SW 1271 (cell line): ENCODE measurements at places on chromosomes 1 and 21.

GRCh38 chr1:204462229-204462561 is 32.4 kb downstream of the PIK3C2B start:
- no peak for DNase-seq

DNA sequence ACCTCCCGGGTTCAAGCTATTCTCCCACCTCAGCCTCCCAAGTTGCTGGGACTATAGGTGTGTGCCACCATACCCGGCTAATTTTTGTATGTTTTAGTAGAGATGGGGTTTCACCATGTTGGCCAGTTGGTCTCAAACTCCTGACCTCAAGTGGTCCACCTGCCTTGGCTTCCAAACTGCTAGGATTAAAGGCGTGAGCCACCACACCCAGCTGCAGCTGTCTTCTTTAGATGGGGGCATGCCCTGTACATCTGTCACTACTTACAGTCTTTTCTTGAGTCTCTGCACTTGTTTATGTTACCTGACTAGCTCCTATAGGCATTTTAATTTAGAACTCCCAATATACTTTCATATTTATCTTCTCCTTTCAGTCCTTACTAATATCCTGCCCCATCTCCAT is 64.2 kb downstream of the SELENOF start:
- no peak for DNase-seq

GRCh38 chr1:11877074-11877473 is 18.3 kb upstream of the NPPB start:
- DNase-seq, result no peak

- DNase-seq, result no peak
Measured at GRCh38 chr1:64861611-64862010, 104.7 kb downstream of the JAK1 start.

DNA sequence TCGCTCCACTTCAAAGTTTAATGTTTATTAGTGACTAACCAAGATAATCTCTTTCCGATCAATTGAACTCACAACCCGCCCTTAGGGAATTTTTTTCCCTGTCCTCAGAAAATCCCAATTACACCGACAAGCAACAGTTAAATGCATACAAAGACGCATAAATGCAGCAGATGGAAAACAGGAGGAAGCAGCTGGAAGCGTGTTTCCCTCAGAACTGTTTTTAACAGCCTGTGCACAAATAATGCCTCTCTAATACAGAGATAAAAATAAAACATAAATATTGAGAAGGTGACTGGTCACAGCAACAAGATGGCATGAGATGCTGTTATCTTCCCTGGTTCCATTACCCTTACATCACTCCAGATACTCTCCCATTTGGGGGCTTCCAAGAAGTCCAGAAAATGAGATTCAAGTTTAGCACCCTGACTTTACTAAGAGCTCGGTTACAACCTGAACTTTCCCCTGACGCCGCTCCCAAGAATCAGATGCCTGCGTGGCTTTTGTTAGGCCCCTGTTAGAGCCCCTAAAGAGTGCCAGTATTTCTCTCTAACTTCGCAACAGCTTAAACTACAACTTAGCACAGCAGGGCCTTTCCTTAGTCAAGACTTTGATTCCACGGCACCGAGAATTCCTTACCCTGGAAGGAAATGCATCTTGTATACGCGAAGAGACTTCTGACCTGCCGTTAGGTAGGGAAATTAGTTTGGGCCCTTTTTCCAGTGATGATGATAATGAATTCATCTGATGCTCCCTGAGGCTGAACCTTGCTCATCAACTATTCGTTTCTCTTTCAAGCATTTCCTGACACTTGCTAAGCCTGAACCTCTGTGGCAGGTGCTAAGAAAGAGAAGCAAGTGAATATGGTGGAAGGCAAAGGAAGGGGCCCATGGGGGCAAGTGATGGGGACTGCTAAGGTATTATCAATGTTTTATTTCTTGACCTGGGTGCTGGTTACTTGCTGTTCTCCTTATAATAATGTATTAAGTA is 137.7 kb upstream of the SMYD2 start:
- no peak for DNase-seq

DNA sequence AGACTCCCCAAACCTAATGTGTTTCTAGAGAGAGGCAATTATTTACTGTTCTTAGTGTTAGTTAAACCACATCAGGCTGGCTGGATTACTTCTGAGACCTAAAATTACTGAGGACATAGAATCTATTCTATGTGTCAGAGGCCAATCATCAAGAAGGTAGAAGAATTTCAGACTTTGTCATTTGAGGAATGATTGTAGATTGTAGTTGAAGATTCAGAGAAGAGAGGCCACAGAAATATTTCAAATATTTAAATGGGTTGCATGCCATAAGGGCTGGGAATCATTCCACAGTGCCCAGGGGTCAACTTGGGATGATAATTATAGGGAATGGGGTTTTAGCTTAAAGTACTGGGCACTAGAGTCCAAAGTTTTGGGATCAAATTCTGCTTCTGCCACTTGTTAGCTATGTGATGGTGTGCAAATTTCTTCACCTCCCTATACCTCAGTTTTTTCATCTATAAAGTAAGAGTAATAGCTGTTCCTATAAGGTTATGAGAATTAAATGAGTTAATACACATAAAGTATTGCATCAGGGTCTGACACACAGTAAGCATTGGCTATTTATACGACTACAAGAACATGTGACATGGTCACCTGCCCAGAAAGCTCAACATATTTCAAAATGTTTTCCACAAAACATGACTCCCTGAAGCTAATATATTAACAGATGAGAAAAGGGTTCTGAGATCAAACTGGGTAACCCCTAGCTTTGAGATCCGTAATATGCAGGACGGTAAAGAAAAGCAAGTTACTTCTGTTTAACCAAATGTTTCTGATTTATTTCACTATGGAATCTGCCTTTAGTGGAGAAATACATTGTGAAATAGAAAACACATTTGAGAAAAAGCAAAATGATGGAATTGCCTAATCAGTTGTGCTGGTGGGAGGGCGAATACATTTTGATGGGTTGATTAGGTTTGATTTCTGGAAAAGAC is 69.7 kb upstream of the SPAG17 start:
- no peak for DNase-seq

DNA sequence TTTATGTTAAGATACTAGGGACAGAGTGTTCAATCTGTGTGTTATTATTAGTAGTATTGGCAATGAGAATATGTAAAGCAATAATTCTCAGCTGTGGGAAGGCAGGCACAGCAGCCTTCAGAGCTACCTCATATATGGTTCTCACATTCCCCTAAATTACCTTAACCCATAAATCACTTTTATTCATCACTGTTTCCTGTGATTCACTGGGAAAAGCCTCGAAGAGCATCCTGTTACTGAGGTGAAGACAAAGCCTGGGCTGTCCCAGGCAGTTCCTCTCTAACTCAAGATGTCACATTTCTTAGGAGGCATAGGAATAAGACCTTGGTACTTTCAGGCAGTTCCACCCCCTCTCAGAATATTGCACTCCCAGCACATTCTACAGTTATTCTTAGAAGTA is 965.7 kb downstream of the NCAM2 start:
- no peak for DNase-seq

GRCh38 chr1:70044832-70045231 is 160.5 kb downstream of the LRRC40 start:
- peak; percentile 20 for DNase-seq

DNA sequence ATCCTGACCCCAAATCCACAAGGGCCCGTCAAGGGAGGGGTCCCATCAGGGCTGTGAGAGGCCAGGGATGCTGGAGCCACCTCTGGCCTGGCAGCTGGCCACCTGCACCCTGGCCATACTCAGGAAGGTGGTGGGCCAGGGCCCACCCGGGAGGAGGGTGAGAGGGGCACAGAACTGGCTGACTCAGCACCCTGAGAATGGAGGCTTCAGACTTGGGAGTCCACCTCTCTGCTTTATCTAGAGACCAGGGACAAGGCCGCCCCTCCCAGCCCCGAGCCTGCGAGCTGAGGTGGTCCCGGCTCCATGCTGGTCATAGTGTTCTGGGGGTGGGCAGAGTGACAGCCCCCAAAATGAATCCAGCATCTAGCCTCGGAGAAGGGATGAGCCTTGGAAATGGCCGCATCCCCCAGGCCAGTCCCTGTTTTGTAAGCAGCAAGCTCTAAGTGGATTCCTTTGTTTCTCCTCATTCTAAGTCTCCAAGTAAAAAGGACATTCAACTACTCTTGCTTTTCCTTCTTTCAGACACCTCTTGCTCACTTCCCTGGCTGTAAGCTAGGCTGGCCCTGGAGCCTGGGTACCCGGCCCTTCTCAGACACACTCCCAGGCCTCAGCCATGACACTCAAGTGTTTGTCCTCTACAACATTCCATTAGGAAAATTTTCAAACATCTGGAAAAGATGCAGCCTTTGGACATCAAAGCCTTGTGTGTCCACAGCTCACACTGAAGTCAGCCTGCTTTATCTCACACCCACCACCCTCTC is 12.3 kb downstream of the WNT3A start:
- no peak for DNase-seq

DNA sequence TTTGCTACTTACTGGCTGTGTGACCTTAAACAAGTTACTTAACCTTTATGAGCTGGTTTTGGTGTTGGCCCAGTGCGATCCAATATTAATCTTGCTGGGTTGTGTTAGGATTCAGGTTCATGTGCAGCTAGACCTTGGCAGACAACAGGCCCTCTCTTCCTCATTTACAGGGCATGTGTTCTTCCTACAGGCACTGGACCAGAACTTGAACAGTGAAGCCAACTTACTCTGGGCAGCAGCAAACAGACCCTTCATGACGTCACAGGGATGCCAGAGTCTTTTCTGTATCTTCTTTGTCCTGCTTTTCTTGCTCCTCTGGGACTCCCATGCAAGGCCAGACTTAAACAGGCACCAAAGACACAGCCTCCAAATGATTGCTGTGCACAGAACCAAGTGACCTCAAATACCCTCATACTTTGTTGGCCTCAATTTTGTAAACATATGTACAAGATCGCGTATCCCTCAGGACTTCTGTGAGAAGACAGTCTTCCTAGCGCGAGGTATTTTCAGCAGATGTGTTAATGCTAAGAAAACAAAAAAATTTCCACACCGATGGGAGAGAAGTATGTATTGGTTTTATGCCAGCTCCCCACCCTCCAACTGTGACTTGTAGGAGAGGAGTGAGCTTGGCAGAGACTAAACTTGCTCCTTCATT is 73.7 kb downstream of the URB2 start:
- no peak for DNase-seq

- no peak for DNase-seq
Measured at GRCh38 chr21:34894401-34894800, 154.7 kb downstream of the RUNX1 start.

GRCh38 chr1:89545264-89546038 is 20.8 kb downstream of the LRRC8B start:
- no peak for DNase-seq

DNA sequence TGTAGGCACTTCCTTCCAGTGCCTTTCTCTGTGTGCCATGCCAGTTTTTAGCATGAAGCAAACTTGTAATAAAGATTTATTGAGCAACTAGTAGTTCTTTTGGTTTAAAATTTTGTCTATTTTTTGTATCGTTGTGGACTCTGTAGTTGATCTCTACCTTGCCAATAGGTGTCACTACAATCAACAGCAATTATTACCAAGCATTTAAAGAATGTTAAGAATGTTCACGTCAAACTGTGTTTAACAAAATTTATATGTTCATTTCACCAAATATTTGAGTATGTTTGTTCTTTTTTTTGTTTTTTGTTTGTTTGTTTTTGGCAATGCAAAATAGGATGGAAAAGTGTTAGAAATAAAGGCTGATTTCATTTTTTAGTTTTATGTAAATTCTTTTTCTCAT is 208.1 kb downstream of the PATJ start:
- no peak for DNase-seq

- no peak for DNase-seq
Measured at GRCh38 chr1:117001254-117001927, at the start of gene CD101. Gene CD101 (plus strand): TSS chr1:117001760. CDS start chr1:117001818, 58 bp downstream.

DNA sequence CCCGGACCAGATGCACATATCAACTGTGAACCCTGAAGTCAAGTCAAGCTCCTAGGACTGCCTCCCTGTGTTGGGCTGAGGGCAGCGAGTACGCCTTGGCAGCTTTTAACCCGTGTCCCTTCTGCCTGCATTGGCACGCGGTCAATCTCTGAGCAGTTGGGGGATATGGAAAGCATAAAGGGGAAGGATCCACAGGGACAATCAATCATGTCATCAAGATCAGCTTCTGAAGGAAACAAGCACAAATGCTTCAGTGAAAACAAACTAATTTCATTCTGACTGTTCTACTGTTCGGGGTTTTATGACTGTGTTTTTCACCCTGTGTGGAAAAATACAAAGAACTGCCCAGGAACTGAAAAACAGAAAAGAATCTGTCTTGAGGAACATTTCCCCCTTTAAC is 106.2 kb downstream of the RUNX1 start:
- no peak for DNase-seq

DNA sequence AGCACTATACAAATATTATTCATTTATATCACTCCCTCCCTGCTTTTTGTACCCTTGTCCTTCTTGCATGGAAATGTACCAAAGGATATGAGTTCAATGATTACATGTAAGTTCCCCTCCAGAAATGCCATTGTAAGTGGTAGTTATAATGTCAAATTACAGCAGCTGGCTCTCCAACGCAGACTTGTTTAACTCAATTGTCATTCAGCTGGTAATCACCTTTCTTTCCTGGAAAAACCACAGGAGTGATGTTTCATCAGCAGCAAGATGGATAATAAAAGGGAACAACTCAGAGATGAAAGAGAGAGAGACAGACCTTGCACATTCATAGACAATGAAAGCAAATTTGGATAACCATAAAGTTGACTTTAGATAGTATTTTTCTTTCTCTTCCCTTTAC is 578.6 kb upstream of the PBX1 start:
- no peak for DNase-seq

GRCh38 chr1:192474080-192474683 is 101.4 kb upstream of the RGS1 start:
- no peak for DNase-seq

DNA sequence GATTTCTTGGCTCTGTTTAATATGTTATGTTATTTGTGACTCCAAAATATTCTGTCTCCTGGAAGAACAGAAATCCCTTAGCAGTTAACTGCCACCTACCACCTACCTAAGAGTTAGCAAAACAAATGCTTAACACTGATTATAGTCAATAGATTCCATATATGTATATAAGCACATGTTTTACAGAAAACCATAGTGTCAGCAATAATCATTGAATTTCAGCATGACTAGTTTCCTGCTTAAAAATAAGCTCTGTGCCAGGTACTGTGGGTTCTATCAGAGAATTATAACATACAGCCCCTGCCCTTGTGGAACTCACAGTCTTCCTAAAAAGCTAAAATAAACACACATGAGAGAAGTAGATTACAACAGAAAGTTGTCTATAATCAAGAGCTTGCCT is 561.9 kb upstream of the CAMK1G start:
- no peak for DNase-seq

- DNase-seq, result peak; percentile 15
Measured at GRCh38 chr1:24415910-24416665, 486 bp downstream of the NIPAL3 start.

DNA sequence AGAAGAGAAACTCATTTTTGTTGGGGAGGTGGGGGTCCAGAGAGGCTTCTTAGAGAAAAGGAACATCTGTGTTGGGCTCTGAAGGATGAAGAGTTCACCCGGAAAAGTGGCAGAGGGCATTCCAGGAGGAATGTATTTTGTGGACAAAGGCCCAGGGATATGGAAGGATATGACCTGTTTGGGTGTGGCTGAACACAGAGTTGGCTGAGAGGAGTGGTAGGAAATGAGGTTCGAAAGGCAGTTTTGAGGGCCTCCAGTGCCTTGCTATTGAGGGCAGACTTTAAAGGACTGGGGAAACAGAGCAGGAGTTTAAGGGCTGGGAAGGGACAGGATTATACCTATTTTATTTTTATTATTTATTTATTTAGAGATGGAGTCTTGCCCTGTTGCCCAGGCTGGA is 27.3 kb upstream of the WASF2 start:
- no peak for DNase-seq
